ENCODE measurements at places on chromosomes 6 and 20.

DNA sequence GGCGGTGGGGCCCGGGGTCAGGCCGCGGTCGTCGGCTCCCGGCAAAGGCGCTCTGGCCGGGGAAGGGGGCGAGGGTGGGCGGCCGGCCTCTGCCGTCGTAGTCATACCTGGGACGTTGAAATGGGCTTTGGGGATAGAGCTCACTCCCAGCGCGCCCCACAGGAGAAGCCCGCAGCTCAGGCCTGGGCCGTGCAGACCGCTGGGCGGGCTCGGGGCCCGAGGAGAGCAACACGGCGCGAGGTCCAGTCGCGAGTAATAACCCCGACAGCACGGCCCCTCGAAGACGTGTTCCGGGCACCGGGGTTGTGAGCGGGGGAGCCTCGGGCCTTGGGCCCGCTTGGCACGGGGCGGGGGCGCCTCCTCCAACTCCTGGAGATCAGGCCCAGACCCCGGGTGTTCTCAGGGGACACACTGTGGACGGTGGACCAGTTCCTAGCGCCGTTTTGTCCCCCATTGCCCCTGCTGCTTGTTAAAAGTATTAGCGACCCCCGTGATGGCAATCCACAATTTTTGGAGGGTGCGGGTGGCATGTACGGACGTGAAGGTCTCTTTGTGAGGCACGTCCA, 10.9 kb downstream of the FOXC1 start:
- no peak for DNase-seq

GRCh38 chr6:156082012-156082411, 626.4 kb upstream of the NOX3 start:
- DNase-seq: no peak

DNA sequence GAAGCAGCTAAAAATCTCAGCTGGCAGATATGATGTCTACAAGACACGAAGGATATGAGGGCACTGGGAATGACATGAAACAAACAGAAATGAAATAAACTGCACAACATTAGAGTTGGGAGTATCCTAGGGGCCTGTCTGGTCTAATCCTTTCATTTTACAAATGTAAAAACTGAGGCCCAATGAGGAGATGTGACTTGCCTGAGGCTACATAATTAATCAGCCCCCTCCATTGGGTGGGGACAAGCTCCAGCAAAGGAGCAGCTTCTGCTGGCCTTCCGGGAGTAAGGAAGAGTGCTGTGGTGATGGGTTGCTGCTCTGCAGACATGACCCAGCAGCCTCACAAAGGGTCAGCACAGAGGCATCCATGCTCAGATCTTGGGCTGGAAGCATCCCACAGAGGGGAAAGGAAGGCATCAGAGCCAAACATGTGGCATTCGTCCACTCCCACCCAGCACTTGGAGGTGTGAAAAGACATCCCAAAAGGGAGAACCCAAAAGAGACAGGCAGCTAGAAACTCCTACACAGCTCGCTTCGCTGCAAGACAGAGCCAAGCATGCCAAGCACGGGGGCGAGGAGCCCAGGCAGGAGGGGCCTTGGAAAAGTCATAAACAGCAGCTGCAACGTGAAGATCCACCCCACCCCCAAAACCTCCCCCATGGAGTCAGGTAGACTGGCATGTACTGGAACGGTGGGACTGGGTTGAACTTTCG, 183.7 kb downstream of the UNC5CL start:
- no peak for DNase-seq

- no peak for DNase-seq
Observed at GRCh38 chr20:63966944-63967322, 2.8 kb downstream of the ZNF512B start.

DNA sequence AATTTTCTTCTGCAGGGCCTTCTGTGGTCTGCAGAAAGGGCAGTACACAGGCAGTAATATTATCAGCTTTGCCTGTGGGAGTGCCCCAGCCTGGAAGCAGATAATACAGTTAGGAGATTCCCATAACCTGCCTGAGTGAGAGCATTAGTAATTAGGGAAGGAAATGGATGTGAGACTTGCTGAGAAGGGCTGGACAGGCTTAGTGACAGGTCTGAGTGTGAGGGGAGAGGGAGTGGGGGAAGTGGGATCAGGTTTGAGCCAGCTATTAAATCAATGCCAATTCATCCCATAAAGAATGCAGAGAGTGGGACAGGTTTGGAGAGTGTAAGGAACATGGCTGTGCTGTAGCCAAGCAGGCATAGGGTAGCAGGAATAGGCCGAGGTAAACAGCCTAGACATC, 10.1 kb upstream of the CFAP206 start:
- no peak for DNase-seq

- DNase-seq: no peak
Observed at GRCh38 chr6:127587875-127588274, 10.9 kb downstream of the C6orf58 start.

- DNase-seq: peak; percentile 76
Observed at GRCh38 chr6:32785781-32786533, 22.6 kb upstream of the HLA-DQB2 start.

GRCh38 chr20:5887386-5887785, 62.9 kb downstream of the TRMT6 start:
- no peak for DNase-seq

GRCh38 chr6:74289884-74290283, 593.9 kb downstream of the CD109 start:
- DNase-seq: no peak

GRCh38 chr6:147166992-147167391, 37.2 kb upstream of the STXBP5 start:
- DNase-seq: no peak

GRCh38 chr6:24691550-24691949, 24.7 kb downstream of the ACOT13 start:
- DNase-seq: no peak

GRCh38 chr20:34522969-34523871, 7.0 kb downstream of the DYNLRB1 start:
- peak; percentile 89 for DNase-seq

DNA sequence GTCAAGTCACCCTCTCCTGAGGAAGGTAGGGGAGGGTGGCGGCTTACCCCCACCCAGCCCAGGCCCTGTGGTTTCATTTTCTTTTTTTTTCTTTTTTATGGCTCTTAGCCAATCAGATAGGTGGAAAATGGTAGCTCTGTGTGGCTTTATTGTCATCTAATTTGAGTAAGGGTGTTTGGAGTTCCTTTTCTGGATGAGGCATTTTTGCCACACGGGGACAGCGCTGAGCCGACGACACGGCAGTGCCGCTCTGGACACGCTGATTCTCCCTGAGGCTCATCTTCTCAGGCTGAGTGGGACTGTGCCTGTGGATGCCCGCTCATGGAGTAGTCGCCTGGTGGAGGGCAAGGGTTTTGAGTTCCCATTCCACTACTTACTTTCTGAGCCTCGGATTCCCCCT, 37.6 kb upstream of the ANGPT4 start:
- DNase-seq: peak; percentile 37

GRCh38 chr6:142009647-142010046, 123.1 kb upstream of the GJE1 start:
- no peak for DNase-seq

GRCh38 chr6:67887419-67887746, 747.7 kb upstream of the ADGRB3 start:
- DNase-seq: no peak

GRCh38 chr6:54992789-54993188, 146.2 kb downstream of the FAM83B start:
- DNase-seq: peak; percentile 64

DNA sequence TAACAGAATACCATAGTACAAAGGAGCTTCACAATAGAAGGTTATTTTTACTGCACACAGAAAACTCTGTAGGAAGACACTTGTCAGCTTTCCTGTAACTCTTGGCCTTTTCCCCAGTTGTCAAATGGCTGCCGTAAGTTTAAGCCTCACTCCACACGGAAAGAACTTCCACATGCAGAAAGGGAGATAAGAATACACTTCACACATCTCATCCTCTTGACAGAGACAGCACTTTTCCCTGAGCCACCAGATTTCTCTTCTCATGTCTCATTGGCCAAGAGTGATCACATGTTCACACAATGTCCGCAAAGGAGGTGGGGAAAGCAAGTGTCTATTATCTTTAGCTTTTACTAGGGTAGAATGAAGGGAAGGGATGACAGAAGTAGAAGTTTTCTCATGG, 540.7 kb downstream of the HAO1 start:
- peak; percentile 45 for DNase-seq

DNA sequence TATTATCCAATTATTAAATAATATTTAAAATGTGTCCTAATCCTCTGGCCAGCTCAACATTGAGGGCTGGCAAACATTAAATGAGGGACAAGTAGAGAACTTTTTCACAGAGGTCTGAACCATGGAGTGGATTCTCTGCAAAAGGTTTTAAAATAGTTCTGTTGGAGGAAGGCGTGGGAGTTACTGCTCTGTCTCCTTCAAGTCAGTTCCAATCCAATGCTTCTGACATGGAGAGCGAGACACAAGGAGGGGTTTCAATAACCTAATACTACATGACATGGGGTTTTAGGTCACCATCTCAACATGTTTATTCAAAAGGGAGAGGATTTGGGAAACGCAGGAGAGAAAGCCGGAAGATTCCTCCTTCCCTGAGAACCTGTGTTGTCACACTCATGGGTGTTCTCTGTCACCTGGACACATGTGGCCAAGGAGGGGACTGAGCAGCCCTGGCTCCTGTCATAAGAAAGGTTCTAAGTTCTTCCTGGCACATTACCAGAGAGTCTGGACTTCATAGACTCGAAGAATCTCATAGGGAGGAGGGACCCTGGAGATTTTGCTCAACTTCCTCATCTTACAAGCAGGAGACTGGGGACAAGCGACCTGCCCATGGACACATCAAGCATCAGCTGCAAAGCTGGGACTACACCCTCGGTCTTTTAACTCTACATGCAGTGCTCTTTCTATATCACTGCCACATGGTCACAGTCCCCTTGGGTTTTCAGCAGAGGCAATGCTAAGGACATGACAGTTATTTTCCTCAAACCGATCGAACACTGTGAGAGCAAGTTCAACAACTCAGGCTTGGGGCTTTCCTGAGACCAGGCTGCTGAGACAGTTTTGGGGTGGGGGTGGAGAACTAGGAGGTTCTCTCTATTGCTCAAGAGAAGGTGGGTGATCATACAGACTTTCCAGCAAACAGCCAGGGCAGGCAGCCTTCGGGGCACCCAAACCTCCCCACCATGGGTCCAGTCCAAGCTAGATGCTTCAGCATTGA, 38.6 kb downstream of the PRDM1 start:
- no peak for DNase-seq

DNA sequence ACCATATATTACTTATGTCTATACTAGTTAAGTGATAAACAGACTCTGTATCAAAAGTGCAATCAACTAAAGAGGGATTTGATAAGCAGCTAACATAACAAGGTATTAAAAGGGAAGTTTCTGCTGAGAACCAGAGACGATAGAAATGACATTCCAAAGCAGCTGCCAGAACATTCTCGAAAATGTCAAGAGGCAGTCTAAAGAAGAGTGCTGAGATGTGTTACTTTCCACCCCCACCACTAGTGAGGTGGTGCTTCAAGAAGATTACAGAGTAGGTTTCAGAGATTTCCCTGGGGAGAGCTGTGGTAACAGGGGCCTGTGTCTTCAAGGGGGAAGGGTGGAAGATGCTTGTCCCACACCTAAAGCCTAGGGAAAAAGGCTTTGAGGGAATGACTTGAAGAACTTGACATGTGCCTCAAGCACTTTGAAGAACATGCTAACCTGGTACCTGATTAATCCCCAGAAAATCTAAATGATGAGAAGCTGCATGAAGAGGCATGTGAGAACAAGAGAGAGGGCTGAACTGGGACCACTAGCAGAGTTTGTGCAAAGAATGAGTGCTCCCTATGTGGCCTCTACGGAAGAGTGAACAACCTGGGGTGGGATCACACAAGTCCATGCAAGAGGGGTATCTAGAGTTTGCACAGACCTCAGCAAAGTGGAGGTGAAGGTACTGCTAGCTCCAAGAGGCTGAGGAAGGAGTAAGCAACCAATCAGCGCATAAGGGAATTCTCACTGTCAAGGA, 5.0 kb downstream of the FAM184A start:
- DNase-seq: peak; percentile 54

- peak; percentile 65 for DNase-seq
Observed at GRCh38 chr6:56659721-56660380, 17.2 kb upstream of the DST start.

GRCh38 chr6:47653706-47654105, 44.7 kb upstream of the ADGRF4 start:
- no peak for DNase-seq

- peak; percentile 36 for DNase-seq
Observed at GRCh38 chr20:57866250-57867106, 156.7 kb upstream of the PMEPA1 start.

DNA sequence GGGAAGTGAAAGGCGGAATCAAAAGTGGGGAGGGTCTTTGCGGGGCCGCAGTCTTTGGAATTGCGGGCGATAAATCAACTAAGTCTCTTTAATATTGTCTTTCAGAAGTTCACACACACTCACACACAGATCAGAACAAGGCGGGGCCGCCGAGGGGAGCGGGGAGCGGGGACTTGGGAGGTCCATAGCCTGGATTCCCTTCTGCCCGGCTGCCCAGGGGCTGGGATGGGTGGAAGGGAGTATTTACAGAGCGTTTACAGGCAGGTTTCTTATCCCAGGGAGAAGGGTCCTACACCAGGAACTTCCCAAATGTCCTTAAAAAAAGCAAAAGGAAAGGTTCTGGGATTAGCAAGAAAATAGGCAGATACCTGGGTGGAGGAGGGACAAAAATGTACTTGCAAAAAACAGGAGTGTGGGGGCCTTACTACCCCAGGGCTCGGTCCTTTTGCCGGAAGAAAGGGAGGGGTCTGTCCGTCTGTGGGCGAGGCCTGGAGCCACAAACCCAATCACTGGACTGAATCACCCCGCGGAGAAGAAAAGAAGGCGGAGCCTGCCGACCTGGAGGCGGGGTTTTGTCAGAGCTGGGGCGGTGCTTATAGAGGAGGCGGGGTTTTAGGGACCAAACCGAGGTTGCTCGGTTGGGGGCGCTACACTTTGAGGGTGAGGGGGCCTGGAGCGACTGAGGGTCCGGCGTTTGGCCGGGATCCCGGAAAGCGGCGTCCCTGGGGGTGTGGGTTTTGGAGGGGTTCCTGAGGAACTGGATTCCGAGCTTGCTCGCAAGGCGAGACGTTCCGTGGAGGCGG, 3.2 kb downstream of the PRRT1 start:
- peak; percentile 56 for DNase-seq

DNA sequence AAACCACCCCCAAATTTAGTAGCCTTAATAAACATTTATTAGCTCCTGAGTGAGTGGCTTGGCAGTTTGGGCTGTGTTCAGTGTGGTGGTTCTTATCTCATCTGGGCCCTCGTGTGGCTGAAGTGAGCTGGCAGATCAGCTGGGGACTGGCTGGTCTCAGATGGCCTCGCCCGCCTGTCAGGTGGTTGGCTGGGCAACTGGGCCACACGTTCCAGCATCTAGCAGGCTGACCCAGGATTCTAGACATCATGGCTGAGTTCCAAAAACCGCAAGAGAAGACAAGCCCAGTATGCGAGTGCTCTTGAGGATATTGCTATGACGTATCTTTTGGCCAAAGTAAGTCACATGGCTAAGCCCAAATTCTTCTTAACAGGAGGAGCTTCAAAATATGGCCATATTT, 28.9 kb downstream of the EIF2S2 start:
- DNase-seq: no peak

DNA sequence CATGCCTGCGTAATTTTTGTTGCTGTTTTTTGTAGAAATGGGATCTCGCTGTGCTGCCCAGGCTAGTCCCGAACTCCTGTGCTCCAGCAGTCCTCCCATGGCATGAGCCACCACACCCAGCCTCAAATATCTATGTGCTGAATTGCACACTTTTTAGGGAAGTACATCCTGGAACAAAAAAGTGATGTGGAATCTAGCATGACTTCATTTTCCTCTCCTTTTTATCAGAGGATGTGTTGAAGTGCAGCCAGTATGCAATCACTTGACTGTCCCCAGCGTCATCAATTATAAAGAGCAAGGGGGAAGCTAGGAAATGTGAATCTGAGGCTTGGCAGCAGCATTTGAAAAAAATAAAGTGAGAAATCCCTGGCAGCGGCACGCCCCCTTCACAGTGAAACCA, 6.4 kb upstream of the EXOC2 start:
- no peak for DNase-seq

All from mesendoderm (in vitro differentiated cells).